Breast epithelium (tissue), 4 donors: ENCODE measurements at places on chromosomes 5 and 9.

DNA sequence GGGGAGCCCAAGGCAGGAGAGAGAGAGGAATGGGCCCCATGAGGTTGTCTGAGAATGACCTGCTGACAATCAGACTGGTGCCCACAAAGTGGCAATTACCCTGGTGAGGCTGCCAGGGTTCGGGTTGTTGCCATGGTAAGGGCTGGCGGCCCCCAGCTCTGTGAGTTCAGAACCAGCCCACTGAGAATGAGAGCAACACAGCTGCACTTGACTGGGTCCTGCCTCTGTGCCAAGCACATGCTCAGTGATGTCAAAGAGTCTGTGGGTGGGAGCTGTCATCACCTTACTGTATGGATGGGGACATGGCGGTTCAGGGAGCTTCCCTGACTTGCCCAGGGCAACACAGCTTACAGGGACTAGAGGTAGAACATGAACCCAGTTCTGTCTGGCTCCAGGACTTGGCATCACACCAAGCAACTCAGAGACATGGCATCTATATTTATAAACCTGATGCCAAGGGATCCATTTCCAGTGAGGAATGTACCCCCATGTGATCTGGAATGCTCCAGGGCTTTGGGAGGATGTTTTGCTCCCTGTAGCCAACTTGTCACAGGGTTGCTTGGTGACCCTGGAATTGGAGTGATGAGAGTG is 38.2 kb upstream of the TEX48 start:
- DNase-seq = no peak

- DNase-seq = peak; percentile 91
Observed at GRCh38 chr5:180809403-180810209, 7.0 kb upstream of the MGAT1 start.

- DNase-seq = no peak
Observed at GRCh38 chr9:27157097-27157496, 48.1 kb downstream of the TEK start.

GRCh38 chr5:81787474-81788242 is 36.8 kb upstream of the SSBP2 start:
- DNase-seq = peak; percentile 72

DNA sequence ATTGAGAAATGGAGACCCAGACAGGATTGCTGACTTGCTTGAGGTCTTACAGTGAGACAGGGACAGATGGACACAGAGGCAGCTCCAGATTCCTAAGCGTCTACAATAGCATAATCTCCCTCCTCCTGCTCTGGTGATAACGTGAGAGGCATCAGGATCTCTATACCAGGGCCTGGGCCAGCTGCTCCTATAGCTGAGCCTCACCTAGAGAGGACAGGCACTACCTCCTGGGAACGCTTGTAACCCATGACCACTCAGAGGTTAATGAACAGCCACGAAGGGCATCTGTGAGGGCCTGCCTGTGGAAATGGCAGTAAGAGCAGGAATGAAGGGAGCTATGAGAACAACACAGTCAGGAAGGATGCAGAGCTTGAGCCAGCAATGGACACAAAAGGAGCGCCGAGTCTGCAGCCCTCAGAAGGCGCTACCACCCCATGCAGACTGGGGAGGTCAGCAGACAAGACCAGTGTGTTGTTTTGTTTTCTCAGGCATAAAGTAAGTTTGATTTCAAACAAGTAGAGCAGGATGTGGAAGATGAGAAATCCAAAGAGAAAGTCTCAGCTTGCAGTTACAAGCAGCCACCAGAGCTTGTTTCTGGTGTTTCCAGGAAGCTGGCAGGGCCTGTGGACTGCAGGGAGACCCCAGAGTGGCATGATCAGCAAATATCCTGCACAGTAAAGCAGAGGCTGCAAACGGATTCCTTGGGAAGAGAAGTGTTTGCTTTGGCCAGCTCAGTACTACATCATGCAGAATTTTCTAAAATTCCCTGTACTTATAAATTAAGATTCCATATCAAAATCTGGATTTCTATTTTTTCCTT is 17.4 kb downstream of the ANKS6 start:
- no peak for DNase-seq

GRCh38 chr5:178454303-178454702 is 135.9 kb downstream of the COL23A1 start:
- DNase-seq = no peak

GRCh38 chr9:112248722-112249121 is 73.6 kb upstream of the SUSD1 start:
- DNase-seq = no peak

GRCh38 chr5:87069974-87070608 is 197.6 kb upstream of the RASA1 start:
- DNase-seq = no peak

DNA sequence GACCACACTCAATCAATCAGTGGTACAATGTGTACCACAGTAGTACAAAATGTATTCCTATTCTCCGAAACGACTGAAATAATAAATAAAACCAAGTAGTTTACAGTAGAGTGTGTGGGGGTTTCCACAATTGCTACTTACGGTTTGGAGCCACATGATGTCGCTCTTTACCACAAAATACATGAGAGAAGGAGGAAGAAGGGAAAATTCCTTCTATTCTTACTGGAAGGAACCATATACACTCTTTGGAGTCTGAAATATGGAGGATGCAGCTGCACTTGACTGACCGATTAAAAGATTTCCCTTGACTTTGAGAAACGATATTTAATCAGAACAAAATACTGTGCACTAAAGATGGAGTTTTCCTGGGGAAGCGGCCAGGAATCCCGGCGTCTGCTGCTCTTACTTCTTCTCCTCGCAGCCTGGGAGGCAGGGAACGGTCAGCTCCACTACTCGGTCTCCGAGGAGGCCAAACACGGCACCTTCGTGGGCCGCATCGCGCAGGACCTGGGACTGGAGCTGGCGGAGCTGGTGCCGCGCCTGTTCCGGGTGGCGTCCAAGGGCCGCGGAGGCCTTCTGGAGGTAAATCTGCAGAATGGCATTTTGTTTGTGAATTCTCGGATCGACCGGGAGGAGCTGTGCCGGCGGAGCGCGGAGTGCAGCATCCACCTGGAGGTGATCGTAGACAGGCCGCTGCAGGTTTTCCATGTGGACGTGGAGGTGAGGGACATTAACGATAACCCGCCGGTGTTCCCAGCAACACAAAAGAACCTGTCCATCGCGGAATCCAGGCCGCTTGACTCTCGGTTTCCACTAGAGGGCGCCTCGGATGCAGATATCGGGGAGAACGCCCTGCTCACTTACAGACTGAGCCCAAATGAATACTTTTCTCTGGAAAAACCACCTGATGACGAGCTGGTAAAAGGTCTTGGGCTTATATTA is at the start of gene PCDHA4:
Gene PCDHA4 (plus strand): TSS at position 235 of the 942 bp plus-strand sequence.
- DNase-seq = no peak

DNA sequence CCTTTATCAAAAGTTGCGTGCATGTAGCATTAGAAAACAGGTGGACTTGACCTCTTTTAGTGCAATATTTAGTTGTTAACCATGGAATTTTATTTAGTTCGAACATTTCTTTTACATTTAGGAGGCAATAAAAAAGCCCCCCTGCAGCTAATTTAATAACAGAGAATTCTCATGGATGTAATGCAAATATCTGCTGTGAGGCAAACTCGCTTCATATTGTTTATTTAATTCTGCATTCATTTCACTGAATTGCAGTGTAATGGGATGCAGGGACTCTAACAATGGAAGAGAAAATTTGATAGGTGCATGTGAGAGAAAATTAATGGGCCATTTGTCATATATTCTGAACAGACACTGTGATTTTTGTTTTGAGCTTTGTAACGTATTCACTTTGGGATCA is 205.1 kb upstream of the CHD1 start:
- DNase-seq = no peak

GRCh38 chr5:18465833-18466681 is 831.8 kb downstream of the TAF11L14 start:
- peak; percentile 22 for DNase-seq

DNA sequence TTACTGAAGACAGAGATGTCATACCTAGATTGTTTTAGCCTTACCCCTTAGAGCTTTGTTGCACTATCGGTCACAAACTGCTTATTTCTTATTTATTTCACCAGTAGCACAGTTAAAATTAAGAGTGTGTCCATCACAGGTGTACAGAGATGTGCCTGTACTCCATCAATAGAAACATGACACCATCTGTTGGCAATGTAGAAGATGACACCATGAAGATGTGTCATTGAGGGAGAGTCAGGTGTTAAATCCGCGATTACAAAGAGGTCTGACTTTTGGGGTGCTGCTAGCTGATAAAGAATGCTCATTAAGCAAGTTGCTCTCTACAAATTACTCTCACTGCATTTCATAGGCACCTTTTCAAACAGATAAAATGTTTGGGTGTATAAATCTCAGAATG is 164.4 kb downstream of the SMARCA2 start:
- DNase-seq = no peak

- DNase-seq = no peak
Observed at GRCh38 chr5:109347252-109347888, 62.4 kb downstream of the PJA2 start.

DNA sequence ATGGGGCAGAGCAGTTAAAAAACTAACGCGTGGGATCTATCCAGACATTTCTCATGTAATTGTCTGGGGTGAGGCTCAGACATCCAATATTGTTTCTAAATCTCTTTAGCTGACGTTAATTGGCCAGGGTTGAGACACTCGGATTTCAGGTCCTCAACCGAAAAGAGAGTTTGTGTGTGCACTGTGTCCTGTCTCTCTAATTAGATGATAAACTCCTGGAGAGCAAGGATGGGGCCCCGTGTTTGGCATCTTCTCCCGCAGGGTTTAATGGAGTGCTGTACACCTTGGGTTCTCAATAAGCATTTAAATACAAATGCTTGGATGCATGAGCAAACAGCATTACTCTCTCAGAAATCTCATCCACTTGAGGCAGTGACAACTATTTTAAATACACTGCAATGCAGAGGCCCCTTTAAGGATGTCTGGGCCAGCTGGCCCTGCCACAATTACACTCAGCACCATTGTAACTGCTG is 139.6 kb downstream of the MTX3 start:
- no peak for DNase-seq

DNA sequence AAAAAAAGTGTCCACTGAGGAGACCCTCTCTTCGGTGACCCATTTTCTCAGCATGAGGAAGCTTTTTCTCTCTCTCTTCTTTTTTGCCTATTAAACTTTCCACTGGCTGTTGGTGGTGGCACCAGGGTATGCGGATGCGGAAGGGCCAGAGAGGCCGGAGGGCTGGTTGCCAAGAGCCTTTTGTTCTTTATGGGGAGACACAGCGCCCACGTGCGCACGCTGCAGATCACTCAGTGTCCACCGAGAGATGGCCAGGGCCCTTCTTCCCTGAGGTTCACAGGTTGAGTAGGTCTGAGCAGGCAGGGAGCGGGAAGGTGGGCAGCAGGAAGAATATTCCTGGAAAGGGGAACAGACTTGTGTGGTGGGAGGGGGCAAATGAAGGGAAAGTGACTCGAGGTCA is 69.1 kb downstream of the STK10 start:
- DNase-seq = no peak

GRCh38 chr5:173662581-173663351 is 46.3 kb upstream of the BOD1 start:
- no peak for DNase-seq

DNA sequence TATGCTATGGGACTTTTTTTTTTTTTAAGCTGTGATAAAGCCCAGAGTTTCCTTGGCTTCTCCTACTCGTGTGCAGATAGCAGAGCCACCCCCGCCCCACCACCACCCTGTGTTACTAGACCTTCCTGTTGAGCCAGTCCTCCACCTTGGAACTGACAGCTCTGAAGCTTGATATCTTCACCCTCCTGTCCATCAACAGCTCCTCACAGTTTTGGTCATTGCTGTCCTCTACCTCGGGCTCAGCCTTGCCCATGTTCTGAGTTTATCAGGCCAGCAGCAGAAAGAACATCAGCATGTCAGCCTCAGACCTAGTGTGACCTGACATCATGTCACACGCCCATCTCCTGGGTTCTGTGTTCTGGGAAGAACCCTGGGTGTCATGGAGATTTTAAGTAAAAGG is 167.1 kb upstream of the RAI14 start:
- DNase-seq = no peak

DNA sequence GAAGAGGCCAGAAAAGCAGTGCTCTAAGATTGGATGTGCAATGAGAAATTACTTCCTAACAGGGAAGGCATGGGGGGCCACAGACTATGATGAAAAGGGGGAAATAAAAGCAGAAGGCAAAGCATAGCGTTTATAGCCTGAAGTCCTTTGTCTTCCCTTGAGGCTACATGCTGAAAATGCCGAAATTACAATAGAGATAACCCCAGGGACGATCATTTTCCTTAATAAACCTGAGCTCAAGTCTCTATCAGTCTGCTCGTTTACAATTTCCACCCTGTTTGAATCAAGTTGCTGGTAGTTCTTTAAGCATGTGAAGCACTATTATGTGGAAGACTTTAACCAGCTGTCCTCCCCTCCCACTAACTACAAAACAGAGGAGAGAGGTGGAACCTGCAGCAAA is 60.4 kb downstream of the FREM1 start:
- DNase-seq = no peak

DNA sequence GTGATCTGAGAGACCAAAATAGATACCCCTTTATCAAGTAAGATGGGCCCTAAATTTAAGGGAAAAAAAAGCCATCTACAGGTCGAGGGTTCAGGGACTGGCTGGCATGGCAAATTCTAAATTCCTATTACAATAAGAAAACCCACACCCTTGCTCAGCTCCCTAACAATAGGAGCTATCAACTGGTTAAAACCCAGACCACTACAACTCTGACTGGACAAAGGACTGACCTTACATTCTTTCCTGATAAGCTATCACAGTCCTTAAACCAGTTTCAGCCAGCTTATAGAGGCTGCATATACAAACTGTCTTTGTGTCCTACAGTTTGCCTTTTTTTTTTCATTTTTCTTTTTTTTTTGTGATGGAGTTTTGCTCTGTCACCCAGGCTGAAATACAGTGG is 803.6 kb downstream of the NR2F1-AS1 start:
- DNase-seq = no peak

DNA sequence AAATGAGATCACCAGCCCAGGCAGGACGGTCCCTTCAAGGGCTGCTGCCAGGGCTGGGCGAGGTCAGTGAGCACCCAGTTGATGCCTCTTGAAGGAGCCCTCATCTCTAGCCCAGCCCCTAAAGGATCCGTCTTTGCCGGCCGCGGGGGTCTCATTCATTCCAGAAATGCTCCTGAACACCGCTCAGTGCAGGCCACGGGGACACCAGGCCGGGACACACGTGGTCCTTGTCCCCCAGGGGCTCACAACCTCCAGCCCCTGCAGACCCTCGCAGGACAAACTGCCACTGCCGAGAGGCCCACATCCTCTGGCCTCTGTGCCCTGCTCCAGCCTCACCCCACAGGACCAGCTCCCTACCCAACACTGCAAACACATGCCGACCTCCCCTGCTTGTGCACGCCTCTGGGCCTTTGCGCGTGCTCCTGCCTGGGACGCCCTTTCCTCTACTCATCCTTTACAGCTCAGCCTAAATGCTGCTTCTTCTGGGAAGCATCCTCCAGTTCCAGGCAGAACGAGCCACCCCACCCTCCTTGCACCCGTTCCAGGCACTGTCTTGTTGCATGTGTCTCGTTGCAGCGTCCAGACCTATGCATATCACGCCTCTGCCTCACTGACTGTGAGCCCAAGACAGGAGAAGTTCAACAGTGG is 10.3 kb upstream of the LAMC3 start:
- DNase-seq = no peak

GRCh38 chr5:32326216-32326772 is 13.6 kb upstream of the MTMR12 start:
- DNase-seq = no peak
